AG09319 (cell line): ENCODE measurements at places on chromosomes 3 and 15.
A peak's percentile ranks its signal among the peaks of the same experiment; 100 is the strongest.

DNA sequence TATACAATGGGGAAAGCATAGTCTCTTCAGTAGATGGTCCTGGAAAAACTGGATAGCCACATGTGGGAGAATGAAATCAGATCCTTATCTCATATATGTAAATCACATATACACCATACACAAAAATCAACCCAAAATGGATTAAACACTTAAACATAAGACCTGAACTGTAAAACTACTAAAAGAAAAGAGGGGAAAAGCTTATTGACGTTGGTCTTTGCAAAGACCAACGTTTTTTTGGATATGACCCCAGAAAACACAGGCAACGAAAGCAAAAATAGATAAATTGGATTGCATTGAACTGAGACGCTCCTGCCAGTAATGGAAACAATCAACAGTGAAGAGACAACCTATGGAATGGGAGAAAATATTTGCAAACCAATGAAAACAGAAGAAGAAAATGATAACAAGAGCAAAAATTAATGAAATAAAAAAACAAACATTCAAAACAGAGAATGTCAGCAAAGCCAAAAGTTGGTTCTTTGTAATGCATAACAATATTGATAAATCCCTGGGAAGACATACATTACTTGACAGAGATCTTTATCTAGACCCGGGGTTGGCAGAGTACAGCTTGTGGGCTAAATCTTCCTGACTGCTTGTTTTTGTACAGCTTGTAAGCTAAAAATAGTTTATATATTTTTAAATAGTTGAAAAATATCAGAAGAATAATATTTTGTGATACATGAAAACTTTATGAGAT lies 86.9 kb downstream of the NEO1 start:
- DNase-seq = no peak

- DNase-seq = no peak
Measured at GRCh38 chr3:142319094-142319493, 93.7 kb upstream of the GK5 start.

DNA sequence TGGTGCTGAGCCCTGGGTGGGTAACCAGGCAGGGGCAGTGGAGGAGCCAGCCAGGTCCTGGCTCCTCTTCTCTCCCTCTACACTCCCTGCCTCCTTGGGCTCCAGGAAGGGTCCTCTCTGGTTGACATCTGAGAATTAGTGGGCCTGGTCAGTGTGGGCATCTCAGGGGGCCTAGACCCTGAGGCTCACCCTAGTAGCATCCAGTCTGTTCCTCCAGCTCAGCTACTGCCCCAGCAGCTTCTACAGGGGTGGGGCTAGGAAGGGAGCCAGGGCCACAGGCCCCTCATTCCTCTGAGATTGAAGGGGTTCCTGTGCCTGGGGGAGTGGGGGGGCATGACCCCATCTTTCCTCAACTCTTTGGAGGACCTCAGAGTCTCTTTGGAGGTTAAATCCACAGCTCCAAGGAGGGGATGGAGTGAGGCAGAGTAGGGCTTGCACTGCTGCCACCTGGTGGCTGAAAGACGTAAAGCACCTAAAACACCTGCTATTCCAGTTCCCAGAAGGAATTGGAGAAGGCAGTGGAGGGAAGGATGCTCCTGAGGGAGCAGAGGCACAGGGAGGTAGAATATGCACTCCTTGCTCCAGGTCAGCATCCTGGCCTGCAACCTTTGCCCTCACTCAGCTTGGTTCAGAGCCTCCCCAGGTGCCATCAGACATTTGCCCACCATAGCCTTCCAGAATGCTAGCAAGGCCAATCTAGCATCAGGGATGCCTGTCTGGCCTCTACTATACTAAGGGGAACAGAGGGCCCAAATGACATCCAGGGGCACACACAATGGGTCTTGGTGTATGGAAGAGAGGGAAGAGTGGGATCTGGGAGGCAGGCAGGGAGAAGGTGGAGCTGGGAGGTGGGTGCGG lies 25.1 kb downstream of the C3orf18 start:
- DNase-seq = no peak

DNA sequence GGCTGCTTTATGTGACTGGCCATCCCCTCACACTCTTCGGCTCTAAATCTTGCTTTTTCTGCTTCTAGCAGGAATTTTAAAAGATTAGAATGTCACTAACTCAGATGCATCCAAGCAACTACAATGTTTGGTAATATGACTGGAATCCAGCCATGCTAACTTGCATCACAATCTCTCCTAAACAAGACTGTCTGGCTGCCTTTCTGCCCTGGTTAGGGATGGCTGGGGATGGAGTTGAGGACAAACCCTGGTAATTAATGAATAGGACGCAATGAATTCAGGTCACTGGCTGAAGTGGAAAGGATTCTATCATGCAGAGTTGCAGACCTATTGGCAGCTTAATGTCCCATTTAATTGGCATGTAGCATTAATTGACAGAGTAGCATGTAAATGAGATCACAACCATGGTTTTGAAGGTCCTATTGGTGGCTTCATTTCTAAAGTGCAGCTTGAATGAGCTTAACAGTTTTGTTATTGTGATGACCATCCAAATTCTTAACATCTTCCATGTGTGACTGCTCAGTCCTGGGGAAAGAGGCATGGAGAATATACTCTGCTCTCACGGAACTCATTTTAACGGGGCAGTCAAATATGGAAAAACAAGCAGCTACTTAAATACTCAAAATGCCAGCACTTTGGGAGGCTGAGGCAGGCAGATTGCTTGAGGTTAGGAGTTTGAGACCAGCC lies 21.7 kb downstream of the NMNAT3 start:
- DNase-seq = no peak

- no peak for DNase-seq
Measured at GRCh38 chr3:10519236-10519635, 13.8 kb upstream of the ATP2B2 start.

DNA sequence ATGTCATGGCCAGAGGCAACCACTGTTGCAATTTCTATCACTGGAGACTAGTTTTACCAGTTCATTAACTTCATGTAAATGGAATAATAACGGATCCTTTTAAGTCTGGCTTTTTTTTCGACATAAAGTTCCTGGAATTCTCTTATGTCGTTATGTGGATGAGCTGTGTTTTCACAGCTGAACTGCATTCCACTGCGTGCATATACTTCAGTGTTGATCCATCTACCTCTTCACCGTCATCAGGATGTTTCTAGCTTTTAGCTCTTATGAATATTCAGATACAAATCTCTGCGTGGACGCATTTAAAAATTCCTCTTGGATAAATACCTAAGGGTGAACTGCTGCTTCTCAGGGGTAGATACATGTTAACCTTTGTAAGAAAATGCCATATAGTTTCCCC lies 15.6 kb upstream of the CYFIP1 start:
- no peak for DNase-seq

GRCh38 chr3:37262816-37263393 lies 88.5 kb upstream of the LRRFIP2 start:
- DNase-seq = no peak

DNA sequence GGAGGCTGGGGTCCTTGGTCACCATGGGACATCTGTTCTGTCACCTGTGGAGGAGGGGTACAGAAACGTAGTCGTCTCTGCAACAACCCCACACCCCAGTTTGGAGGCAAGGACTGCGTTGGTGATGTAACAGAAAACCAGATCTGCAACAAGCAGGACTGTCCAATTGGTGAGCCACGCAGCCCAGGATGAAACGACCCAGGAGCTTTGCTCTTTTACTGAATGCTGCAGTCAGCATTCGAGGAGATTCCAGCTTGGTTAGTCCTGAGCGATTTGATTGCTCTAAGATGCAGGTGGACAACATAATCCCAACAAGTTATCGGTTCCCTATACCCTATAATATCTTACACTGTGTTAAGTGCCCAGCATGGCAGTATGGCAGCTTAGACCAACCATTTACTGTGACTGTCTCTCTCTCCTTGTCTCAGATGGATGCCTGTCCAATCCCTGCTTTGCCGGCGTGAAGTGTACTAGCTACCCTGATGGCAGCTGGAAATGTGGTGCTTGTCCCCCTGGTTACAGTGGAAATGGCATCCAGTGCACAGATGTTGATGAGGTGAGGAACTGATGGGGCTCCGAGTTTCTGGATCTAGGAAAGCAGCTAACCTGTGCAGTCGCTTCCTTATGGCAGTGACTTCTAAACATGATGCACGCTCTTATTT lies 7.8 kb downstream of the THBS1 start:
- DNase-seq = peak; percentile 59

DNA sequence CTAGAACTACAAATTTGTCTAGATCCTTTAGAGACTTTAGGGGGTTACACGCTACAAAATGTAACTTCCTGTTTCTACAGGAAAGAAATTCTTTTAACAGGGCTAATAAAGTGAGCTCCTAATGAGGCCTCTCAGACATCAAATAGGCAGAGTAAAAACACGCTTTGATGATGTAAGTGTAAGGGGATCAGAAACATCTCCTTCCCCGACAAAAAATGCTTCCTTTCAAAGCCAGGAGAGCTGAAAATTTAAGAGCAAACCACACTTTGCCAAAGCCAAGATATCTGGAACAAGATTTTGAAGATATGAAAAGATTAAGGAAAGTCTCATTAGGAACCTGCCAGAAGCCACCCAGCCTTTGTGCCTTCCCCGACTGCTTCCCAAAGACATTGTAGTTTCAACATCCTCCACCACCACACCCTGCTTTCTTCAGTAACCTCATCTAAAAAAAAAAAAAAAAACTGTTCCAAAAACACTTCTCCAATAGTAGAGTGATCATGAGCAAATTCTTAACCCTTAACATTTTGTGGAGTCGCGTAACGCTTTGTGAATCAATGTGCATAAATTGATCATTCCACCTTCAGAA lies 505.0 kb upstream of the THBS1 start:
- DNase-seq = no peak

DNA sequence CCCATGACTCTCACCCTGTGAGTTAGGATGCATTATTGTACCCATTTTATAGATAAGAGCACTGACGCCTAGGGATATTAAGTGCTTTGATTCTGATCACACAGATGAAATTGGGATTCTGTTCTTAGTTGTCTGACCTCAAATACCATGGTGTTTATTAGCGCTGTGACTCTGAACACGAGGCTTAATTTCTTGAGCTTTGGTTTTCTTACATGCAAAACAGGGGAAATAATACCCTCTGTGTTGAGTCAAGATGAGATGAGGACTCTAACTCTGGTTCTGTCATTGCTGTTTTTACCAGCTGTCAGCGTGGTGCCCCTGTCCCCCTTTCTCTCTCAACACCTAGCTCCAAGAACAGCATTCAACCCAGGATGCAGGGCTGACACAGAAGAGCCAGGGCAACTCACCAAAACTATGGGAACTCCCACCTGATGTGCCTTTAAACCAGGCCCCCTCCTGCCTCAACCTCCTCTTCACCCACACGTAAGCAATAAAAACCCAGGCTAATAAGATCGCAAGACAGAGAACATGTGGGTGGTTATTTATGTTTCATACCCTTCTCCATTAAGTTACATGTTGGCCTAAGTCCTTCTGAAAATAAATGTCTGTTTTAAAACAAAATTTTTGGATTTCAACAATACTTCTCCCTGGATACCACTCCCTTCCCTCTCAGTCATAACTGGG lies 100.1 kb upstream of the SPATA12 start:
- no peak for DNase-seq

DNA sequence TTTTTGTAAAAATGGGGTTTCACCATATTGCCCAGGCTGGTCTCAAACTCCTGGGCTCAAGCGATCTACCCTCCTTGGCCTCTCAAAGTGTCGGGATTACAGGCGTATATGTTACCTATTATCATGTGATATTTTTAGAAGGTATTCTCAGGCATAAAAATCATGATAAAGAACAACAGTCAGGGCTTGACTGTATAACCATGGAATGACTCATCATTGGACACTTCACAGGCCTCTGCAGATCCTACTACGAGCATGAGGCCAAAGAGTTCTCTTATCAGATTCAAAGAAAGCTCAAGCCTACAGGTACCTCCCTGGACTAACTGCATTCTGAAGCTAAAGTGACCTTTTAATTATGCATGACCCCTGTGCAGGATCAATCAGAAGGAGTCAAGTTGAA lies 91.7 kb upstream of the PRICKLE2 start:
- no peak for DNase-seq

DNA sequence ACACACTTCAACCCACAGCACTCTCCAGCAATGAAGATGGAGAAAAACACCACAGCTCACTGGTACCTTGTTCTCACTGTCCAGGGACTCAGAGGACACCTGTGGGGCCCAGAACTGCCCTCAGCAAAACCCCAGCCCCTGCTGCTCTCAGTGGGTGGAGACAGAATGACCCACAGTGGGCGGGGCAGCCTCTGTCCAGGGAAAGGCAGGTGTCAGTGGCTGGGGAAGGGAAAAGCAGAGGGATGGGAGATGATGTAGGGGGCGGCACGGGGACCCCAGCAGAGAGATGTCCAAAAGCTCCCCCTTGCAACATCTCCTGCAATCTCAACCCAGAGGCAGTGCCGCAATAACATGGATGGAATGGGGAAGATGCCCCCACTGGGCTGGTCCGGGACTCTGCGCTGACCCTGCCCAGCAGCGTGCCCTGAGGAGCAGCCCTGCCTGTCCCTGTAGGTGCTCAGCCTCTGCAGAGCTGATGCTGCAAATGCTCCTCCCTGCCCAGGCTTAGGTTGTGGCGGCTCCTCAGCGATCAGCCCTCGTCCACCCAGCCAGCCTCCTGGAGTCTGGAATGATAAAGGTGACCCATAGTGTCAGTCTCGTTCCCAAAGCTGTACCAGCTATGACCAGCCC lies 193.9 kb downstream of the XXYLT1 start:
- no peak for DNase-seq

DNA sequence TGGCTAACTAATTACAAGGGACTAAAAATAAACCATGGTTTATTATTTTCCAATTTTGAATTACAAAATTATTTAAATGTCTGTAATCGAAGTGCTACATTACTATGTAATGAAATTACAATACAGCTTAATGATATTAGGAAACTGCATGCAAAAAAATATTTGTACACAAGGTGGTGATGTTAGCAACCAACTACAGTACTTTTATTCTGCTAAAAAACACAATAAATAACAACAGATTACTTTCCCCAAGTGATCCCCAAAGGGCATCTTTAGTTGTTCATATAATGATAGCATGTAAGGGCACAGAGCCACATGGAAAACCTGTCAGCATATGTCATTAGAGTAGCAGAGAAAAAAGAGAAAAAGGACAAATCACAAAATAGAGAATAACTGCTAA lies 147.5 kb upstream of the SOX2 start:
- DNase-seq = no peak

- no peak for DNase-seq
Measured at GRCh38 chr15:56654624-56655023, 78.7 kb downstream of the ZNF280D start.

- no peak for DNase-seq
Measured at GRCh38 chr3:183293966-183294365, 40.9 kb downstream of the B3GNT5 start.

DNA sequence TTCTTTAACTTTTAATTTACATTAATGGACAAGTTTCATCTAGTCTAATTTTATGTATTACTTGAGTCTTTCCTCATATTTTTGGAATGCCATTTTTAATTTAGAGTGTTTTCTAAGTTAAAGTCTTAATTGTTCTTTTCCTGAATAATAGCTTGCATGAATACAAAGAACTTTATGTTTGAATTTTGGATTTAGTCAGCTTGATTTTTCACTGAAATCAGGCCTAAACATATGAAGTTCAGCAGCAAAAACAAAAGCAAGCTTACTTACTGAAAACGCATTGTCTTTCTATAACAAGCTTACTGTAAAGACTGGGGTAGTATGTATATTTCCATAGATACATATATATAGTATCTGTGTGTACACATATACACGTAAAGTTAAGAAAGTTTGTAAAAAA lies 126.0 kb downstream of the ZBTB20 start:
- no peak for DNase-seq
